GM12892 (cell line): ENCODE measurements at places on chromosomes 4 and X.

DNA sequence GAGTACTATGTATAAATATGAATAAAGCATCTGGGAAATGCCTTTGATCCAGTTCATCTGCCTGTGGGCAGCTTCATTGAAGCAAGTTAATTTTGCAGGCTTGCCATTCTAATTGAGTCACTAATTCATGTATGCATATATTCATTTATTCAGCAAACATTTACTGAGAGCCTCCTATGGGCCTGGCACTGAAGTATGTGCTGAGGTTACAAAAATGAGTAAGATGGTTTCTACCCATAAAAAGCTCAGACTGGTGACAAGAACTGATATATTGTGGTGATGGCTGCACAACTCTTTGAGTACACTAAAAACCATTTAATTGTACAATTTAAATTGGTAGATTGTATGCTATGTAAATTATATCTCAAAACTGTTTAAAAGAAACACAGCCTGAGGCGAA, 1.1 kb upstream of the MRPL1 start:
- DNase-seq: no peak

DNA sequence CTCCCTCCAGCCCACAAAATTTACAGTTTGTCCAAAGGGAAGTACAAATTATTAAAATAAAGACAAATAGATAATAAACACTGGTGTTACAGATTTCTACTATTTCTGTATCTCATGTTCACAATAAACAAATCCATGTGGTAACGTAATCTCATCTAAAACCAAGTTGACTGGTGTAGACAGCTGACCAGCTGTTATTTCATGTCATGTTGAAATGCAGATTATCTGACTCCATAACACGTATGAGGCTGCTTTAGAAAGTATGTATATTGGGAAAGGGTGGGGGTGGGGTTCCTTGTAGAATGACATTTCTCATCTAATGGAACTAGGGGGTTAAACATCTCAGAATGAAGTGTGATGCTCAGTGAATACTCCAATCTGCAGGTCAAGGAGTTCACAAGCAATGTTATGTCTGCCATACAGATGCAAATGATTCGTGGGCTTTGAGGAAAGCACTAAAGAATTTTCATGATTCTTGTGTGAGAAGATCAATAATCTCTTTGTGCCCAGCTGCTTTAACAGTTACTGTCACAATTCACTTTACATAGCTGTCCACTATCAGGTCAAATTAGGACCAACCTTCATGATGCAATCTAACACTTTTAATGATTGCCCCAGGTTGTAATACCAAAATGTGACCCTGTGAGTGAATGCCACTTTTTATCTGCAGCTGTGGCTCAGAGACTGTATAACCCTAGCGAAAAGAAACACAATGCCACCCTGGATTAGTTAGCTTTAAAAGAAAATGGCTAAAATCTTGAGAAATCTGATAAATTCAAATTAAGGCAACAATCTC, 114.0 kb downstream of the ENOX2 start:
- no peak for DNase-seq

GRCh38 chr4:84852081-84852480, 114.4 kb downstream of the WDFY3 start:
- no peak for DNase-seq

DNA sequence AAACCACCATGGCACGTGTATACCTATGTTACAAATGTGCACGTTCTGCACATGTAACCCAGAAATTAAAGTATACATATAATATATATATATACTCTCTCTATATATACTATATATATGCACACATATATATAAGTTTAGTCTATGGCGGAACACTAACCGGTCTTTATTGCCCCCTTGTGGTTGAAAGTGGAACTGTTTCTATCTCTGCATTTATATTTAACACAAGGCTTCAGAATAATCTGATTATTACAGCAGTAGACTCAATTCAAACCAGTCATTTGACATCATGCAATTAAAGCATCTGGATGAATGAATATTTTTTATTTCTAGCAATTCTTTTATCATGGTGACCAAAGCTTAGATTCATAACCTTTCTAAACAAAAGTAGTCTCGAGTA, 14.6 kb downstream of the RAB9B start:
- DNase-seq: no peak

GRCh38 chr4:40283413-40283812, 51.7 kb upstream of the CHRNA9 start:
- no peak for DNase-seq

DNA sequence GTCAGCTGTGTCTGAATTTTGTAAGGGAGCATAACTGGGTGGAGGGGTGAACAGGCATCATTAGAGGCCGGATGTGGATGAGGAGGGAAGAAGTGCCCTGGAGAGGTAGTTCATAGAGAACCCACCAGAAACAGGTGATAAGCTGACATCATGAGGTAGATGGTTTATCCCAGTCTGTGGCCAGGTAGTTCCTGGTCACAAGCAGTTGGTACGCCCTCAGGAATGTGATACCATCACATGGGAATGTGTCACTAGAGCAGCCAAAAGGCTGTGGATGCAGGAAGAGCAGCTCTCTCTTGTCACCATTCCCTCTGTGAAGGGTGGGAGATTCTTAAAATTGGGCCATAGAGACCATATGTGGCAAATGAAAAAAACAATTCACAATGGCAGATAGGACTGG, 21.9 kb downstream of the MSN start:
- no peak for DNase-seq

DNA sequence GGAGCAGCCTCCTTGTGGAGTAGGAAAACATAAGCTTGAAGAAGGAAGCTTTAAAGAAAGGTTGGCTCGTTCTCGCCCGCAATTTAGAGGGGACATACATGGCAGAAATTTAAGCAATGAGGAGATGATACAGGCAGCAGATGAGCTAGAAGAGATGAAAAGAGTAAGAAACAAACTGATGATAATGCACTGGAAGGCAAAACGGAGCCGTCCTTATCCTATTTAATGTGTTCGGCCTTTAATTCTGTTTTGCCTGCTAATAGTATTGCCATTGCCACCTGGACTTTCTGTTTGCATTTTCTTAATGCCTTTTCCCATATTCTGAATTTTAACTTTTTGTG, 1.4 kb downstream of the TCEAL1 start:
- no peak for DNase-seq

- DNase-seq: no peak
Observed at GRCh38 chr4:82629238-82630000, 67.6 kb upstream of the TMEM150C start.

DNA sequence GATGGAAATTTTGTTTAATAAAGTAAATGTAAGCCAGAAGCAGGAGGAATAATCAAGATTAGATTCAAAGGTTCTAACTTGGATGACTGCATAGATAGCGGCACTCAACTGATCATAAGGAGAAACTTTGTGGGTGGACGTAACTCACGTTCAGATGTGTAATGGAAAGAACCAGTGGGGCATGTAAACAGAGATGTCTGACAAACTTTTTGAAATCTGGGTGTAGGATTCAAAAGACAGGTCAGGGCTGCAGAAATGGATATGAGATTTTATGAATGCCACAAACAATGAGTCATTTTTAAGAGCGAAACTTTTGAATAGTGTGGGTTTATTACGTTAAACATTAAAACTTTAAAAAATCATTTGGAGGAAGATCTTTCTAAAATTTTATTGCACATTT, 375.6 kb downstream of the GBA3 start:
- no peak for DNase-seq

GRCh38 chrX:134580907-134581306, 77.4 kb downstream of the PLAC1 start:
- DNase-seq: no peak

DNA sequence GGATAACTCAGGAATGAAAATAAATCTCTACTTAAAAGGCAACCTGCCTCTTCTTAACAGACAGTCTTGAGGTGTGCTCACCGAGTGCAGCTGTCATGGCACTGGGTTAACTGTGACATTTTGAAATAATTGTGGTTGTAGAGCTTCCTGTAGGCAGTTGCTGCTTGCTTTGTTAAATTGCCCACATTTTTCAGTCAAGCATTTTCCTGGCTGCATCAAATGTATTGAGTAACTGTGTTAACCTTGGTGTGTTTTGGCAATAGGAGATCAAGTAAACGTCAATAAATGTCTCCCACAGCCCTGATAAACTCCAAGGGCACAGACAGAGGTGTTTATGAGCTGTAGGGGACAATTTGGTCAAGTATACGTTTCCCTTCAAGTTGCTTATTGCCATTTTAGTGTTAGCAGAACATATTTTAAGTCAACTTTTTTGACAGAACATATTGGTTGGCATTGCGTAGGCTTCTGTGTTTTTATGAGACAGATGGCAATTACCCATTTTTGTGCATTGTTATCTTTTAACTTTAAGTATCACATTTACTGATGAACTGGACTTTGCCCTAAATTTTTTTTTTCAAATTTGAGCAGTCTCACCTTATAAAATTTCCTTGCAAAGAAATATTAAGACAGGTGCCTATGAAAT, 527.4 kb downstream of the C4orf33 start:
- no peak for DNase-seq

- no peak for DNase-seq
Observed at GRCh38 chrX:42930071-42930470, 152.1 kb upstream of the PPP1R2C start.

GRCh38 chr4:2638730-2639129, 102.3 kb downstream of the FAM193A start:
- no peak for DNase-seq

- no peak for DNase-seq
Observed at GRCh38 chr4:122749704-122750454, 17.4 kb downstream of the BBS12 start.

DNA sequence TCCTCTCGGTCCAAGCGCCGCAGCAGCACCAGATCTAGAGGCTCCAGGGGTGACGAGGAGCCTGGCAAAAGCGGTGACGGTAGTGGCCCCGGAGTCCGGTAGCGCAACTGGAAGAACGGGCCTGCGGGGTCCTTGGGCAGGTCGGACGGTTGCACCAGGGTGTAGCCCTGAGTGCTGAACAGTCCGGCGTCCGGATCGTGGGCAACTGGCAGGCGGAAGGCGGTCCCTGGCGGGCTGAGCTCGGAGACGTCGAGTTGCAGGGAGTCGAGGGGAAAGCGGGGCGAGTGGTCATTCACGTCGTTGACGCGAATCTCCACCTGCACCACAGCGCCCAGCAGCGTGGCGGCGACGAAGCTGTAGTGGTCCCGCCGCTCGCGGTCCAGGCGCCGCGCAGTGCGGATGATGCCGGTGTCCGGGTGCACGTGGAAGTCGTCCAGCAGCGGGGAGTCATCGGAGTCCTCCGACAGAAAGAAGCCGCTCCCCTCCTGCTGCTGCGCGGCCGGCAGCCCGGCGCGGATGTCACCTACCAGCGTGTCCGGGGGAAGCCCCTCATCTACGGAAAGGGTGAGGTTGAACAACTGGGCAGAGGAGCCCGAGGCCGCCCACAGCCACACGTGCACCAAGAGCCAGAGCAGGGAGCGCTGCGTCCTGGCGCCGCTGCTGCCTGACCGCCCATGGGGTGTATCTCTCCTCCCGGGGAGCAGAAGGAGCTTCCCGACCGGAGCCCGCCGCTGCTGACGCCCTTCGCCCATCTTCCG, 837 bp downstream of the DCHS2 start:
- peak; percentile 33 for DNase-seq

DNA sequence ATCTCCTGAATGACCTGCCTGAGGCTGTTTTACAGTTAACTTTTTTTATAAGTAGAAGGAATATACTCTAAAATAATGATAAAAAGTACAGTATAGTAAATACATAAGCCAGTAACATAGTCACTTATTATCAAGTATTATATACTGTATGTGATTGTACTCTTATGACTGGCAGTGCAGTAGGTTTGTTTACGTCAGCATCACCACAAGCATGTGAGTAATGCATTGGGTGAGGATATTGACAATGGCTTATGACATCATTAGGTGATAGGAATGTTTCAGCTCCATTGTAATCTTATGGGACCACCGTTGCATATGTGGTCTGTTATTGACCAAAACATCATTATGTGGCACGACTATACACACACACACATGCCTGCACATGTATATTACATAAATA, 20.5 kb downstream of the NUDT9 start:
- no peak for DNase-seq

- DNase-seq: no peak
Observed at GRCh38 chr4:152633118-152633517, 46.7 kb downstream of the TMEM154 start.

GRCh38 chrX:72114306-72114705, 17.4 kb downstream of the RTL5 start:
- no peak for DNase-seq

- no peak for DNase-seq
Observed at GRCh38 chr4:140115140-140115539, 38.8 kb downstream of the MAML3 start.

GRCh38 chrX:118383120-118383519, 37.2 kb downstream of the WDR44 start:
- DNase-seq: no peak

GRCh38 chrX:53374923-53375322, 47.5 kb downstream of the SMC1A start:
- DNase-seq: no peak

GRCh38 chr4:105598787-105599186, 46.4 kb downstream of the ARHGEF38 start:
- no peak for DNase-seq

DNA sequence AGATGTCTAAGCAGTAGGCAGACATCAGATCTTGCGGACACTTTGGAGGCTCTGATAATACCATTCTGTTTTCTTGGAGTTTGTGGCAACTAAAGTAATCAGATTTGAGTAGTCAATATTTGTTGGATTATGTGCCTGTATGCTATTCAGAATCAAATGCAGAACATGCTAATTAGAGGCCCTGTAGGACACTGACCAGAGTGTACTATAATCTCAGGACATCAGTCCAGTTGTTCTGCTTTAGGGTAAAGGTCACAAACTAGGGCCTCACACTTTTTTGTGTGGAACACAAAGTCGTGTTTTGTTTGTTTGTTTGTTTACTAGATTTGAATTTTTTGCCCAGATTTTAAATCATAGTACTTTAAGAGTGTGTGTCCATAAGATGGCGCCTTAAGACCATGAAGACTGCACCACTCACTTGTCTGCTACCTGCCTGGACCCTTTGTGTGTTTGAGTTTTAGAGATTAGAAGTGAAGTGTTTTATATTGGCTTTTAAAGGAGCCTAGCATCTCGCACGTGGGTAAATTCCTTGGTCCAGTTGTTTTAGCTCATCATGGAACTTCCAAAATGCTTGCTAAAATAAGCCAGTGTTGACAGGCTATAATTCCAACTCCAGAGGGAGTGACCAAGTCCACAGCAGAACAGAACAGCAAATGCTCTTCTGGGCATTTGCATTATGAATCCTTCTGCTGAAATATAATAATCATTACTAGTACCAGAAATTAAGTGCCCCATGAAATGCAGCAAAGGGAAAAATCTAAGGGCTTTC, 34.7 kb downstream of the IL13RA1 start:
- DNase-seq: no peak

GRCh38 chr4:155762334-155762733, 3.5 kb downstream of the GUCY1B1 start:
- DNase-seq: no peak

GRCh38 chrX:106249706-106250379, 81.7 kb downstream of the PWWP3B start:
- no peak for DNase-seq

DNA sequence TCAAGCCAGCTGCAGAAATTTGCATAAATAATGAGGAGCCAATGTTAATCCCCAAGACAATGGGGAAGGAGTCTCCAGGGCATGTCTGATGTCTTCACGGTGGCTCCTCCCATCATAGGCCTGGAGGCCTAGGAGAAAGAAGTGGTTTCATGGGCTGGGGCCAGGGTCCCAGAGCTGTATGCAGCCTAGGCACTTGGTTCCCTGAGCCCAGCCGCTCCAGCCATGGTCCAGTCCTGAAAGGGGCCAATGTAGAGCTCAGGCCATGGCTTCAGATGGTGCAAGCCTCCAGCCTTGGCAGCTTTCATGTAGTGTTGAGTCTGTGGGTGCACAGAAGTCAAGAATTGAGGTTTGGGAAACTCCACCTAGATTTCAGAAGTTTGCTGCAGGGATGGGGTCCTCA, 628.2 kb upstream of the GRIA3 start:
- DNase-seq: no peak
